Erythroblast (primary cell): ENCODE measurements at places on chromosomes 12 and 14.

DNA sequence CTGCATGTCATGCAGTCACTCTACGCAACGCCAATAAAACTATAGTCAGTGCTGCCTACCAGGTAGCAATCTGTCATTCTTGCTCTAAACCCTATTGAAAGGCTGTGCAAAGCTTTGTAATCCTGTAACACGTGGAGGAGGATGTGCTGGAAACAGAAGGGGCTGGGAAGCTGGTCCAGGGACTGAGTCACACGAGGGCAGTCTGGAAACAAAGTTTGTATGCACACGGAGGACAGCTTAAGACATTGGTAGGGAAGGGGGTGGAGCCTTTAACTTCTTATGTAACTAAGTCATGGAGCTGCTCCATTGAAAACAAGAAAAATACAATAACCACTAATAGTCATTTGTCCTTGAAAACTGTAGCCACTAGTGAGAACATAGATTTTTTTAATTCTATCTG is 128.0 kb downstream of the BCAT1 start:
- DNase-seq = no peak

GRCh38 chr12:13124656-13125505 is 21.4 kb upstream of the GSG1 start:
- DNase-seq = no peak

GRCh38 chr14:92009604-92010003 is 30.3 kb downstream of the TRIP11 start:
- DNase-seq = no peak

- DNase-seq = no peak
Measured at GRCh38 chr12:125122668-125123067, 57.4 kb downstream of the AACS start.

DNA sequence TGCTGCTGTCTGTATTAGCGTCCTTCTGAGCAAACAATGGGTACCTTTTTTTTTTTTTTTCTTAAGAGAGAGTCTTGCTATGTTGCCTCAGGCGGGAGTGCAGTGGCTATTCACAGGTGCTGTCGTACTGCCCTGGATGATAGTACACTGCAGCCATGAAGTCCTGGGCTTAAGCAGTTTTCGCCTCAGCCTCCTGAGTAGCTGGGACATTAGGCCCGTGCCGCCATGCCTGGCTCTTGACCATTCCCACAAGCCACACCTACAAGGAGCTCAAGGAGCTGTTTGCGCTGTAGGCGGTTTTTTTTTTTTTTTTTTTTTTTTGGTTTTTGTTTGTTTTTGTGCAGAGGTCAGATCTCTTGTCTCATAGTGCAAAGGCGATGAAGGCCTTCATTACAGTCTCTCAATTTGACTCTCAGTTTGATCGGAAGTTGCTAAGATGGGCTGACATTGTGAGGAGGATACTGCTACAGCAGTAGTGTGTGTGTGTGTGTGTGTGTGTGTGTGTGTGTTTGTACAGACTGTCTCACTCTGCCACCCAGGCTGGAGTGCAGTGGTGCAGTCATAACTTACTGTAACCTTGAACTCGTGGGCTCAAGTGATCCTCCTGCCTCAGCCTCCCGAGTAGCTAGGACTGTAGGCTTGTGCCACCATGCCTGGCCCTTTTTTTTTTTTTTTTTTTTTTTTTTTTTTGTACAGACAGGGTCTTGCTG is 34.2 kb downstream of the TRAF3 start:
- no peak for DNase-seq

- DNase-seq = no peak
Measured at GRCh38 chr14:29648045-29648444, 279.6 kb downstream of the PRKD1 start.

GRCh38 chr12:63967358-63968145 is 123.1 kb downstream of the SRGAP1 start:
- DNase-seq = no peak

- peak; percentile 89 for DNase-seq
Measured at GRCh38 chr12:101793401-101793800, 37.4 kb downstream of the GNPTAB start.

DNA sequence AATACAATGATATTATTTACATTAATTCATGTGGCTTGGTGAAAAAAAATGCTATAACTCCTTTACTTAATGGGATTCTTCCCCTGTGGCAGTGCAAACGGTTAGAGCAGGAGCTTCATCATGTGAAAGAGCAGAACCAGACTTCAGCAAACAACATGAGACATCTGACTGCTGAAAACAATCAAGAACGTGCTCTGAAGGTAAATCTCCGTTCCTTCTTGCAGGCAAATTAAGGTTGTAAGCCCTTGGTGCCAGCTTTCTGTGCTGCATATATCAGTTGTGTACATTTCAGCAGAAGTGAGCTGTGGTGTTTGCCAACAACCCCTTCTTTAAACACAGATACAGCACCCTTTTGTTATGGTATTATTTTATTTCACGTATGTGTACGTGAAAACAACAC is 171.7 kb downstream of the MIPOL1 start:
- DNase-seq = no peak

- DNase-seq = no peak
Measured at GRCh38 chr12:68410018-68410660, 78.0 kb upstream of the MDM1 start.

DNA sequence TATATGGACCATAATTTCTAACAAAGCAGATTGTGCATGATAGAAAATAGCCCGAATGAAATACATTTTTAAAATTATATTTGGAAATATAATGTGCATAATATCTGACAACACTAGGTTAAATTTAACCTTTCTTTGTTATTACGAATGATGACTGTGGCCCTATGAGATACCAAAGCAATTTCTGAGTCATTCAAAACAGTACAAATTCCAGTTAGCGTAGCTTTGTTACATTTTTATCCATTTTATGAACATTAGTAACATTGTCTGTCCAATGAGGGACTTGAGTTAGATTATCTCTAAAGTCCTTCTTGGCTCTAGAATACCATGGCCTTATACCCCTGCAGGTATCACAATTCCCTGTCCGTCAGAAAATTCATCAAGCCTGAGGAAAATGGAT is 39.0 kb upstream of the REP15 start:
- no peak for DNase-seq

DNA sequence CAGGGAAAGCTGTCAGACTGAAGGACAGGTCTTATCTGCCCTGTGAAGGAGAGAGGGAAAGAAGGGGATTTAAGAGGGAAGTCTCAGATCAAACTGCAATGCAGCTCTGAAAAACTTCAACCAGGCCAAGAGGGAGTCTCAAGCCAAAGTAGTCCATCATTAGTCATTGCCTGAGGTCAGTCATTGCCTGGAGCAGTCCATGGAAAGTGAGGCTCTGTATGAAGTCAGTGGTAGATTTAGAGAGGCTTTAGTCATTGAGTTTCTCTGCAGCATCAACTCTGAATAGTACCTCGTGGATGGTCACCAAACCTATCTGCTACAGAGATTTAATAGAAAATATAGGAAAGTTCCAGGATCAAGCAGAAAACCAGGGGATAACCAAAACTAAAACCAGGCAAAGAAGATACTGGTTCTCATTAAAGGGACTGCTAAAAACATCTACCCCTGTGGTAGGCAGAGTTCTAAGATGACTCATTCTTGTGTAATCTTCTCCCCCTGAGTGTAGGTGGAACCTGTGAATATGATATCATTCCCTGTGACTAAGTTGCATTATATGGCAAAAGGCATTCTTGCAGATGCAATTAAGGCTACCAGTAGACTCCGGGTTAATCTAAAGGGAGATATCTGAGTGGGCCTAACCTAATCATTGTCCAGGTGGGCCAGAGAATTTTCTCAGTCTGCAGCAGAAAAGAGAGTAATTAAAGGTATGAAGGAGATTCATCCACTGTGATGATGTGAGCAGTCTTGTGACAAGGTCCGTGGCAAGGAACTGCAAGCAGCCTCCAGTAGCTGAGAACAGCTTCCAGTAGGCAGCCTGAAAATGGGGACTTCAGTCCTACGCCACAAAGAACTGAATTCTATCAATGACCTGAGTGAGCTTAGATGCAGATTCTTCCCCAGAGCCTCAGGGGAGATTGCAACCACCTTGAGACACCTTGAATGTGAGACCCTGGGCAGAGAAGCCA is 123.1 kb downstream of the GALC start:
- peak; percentile 2 for DNase-seq

GRCh38 chr12:65765436-65765813 is 58.9 kb upstream of the HMGA2 start:
- no peak for DNase-seq

- no peak for DNase-seq
Measured at GRCh38 chr14:87081004-87081403, 912.0 kb downstream of the GALC start.

DNA sequence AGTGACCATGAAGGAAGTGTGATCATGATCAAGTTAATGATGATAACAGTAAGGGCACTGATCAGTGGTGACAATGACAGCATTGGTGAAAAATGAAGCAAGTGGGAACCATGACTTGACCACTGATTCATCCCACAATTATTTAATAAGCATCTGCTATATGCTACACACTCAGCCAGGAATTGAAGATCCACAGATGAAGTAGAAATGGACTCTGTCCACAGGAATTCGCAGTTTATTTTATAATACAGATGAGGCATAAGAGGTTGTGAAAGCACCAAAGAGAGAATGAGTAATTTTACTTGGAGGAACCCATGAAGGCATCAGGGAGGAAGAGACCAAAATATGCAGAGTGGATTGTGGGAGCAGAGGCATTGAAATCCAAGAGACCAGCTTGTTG is 33.8 kb upstream of the SMUG1 start:
- DNase-seq = no peak

DNA sequence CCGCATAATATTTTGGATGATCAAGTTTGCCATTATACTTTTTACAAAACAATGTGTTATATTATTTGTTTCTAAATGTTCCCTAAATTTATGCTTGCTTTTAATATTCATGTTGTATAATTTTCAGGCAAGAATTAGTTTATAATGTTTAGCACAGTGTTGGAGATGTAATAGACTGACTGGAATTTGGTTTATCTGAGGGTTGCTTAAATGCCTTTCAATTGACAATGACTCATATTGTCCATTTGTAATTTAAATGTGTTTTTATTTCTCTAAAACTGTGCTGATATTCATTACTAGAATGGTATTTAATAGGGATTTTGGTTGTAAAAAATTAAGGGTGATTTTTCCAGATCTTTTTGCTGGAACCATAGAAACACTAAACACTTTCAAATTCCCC is 788.4 kb downstream of the SLC6A15 start:
- no peak for DNase-seq

- no peak for DNase-seq
Measured at GRCh38 chr14:31122921-31123320, 84.7 kb downstream of the HECTD1 start.

GRCh38 chr14:100299238-100299560 is 7.0 kb downstream of the SLC25A29 start:
- no peak for DNase-seq

GRCh38 chr12:3102771-3103410 is 25.7 kb downstream of the TSPAN9 start:
- DNase-seq = no peak

GRCh38 chr14:94538070-94538740 is 23.0 kb upstream of the SERPINA4 start:
- DNase-seq = no peak

GRCh38 chr12:6754411-6754810 is 1.5 kb upstream of the MLF2 start:
- DNase-seq = no peak

GRCh38 chr12:72141381-72141780 is 130.8 kb upstream of the TRHDE start:
- peak; percentile 8 for DNase-seq

DNA sequence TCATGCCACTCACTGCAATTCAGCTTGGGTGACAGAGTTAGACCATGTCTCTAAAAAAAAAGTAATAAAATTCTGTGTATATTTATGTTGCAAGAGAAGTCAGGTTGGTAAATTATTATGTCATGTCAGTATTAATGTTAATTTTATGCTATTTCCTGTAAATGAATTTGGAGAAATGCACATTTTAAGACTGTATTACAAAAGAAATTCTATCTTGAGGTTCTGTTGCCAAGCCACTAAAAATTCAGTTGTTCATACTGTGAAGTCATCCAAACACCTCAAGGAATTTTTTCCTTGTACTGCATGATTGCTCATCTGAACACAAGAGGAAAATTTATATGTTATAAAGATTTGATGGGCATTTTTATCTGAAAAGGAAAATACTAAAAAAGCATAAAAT is 23.3 kb upstream of the HMGA2 start:
- DNase-seq = no peak

DNA sequence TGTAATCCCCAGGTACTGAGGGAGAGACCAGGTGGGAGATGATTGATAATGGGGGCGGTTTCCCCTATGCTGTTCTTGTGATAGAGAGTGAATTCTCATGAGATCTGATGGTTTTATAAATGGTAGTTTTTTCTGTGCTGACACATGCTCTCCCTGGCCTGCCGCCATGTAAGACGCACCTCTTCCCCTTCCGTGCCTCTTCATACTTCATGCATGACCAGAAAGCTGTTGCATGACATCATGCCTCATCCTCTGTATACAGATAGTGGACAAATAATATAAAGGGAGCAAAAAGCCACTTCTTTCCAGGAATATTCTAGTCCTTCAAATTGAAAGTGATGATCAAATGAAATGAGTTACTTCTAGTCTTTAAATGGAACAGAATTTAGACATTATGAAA is 47.3 kb upstream of the LRIG3 start:
- DNase-seq = no peak

DNA sequence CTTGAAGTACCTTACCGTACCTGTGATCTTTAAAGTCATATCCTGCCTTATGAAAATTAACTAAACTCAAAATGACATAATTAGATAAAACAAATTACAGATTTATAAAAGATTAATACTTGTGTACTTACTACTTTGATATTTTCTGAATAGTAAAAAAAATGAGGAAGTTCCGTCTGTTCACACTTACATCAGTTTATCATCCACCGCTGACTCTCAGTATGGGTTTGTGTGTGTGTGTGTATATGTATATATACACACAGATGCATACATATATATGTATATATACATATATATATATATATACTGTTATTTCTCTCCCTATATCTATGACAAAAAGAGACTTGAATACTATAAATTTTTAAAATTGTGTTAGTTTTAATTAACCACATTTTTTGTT is 65.0 kb upstream of the MON2 start:
- DNase-seq = no peak

GRCh38 chr12:98861251-98861650 is 216.2 kb downstream of the APAF1 start:
- DNase-seq = no peak
